ENCODE measurements at places on chromosomes 13 and 19. TPM values are rescaled to one million over a fixed set of nuclear protein-coding genes. Genes with fewer than 3 reads are reported as not detected.

GRCh38 chr13:27034678-27035111 is 136.9 kb downstream of the USP12 start:
- no peak for DNase-seq

- DNase-seq = no peak
These were observed 30.0 kb downstream of the CCNE1 start for GRCh38 chr19:29841559-29842367.

GRCh38 chr13:29706923-29707322 is 111.4 kb upstream of the SLC7A1 start:
- no peak for DNase-seq

GRCh38 chr19:45827459-45828093 is 12.5 kb upstream of the RSPH6A start:
- DNase-seq = no peak

DNA sequence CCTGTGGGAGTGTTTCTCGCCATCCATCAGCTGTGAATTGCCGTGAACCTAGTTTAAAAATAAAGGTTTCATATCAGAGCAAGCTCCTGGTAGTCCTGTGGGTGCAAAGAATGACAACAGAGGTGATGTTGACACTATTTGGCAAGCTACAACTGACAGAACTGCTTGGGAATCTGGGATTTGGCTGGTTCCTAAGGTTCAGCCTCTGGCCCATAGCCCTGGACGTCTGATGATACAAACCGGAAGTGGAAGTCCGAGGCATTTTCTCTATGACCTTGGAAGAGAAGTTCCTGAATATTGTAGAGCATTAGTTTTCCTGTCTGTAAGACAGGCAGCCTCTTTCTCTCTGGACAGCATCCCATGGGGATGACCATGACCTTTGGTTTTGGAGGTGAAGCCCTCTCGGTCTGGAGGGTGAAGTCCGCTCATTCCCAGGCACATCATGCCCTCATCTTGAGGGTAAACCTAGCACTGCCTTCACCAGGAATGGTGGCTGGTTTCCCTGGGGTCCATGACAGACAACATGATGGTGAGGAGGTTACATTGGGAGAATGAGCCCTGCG is 29.1 kb downstream of the GATAD2A start:
- DNase-seq = no peak

DNA sequence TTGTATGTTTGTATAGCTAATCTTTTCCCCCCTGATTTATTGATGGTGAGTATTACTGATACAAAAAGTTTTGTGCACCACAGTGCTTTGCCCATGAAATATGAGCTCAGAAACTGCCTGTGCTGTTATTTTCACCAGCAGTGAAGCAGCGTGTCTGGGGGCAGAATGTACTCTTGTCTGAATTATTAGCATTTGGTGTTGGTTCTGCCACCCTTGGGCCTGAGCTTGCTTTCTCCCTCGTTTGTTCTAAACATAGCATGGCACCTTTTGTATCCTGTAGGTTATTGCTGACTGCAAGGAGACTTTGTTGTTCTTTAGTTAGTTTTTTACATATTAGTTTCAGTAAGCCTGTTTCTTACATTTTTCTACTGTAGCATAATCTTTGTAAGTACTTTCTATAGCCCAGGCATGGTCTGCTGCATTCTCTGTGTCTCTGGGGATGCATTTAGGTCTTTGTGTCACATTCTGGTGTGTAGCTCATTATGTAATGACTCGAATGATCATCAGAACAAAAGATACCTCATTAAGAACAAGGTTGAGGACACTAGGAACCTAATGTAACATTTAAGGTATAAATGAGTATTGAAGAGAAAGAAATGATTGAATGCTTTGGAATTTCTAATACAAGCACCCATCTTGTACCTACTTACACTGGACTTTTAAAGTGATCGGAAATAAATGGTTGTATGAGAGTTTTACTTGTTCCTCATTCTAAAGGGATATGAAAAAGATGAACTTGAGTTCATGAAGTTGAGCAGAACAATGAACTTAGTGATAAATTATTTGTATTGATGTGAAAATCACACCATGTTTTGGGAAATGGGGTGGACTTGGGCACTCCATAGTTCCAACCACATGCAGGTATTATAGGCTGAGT is 50.3 kb upstream of the GPI start:
- DNase-seq = no peak

GRCh38 chr19:45578861-45579260 is 5.7 kb downstream of the OPA3 start:
- DNase-seq = no peak

- DNase-seq = no peak
These were observed 16.2 kb upstream of the TNFRSF19 start for GRCh38 chr13:23554000-23554399.

- no peak for DNase-seq
These were observed 62.5 kb upstream of the PDX1 start for GRCh38 chr13:27857282-27857681.

C3 gene
- 22.2 TPM for polyA plus RNA-seq

DNA sequence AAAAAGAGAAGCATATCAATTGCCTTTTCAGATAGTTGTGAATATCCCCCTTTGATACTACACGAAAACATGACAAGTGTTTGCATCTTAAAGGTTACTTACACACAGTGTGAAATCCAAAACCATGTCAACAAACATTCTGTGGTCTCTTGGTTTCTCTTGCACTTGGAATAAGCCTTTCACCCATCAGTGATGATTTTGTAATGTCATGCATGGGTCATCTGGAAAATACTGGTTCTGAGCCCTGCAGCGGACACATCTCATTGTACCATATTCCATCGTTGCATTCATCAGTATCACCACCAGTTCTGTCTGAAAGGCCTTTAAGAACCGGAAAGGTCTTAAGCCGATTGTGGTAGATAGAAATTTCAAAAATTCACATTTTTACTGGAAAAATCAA is 65.4 kb upstream of the SOX1 start:
- no peak for DNase-seq

SLC25A41 gene
- 0.40 TPM for polyA plus RNA-seq

DNA sequence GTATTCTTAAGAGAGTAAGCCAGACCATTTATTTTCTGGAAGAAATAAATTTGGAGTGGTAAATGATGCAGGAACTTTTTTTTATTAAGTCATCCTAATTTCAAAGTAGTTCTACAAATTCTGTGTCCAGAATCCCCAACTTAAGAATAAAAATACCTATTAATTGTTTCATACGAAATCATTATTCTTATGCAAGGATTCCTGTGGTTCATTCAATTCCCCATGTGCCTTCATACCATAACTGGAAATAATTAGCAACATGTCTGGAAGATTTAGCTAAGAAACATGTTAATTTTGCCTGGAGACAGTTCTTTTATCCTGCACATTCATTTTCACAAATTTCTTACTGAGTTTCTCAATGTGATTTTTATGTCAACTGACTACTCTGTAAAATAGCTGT is 408.6 kb downstream of the PCDH9 start:
- no peak for DNase-seq

- DNase-seq = no peak
These were observed 21.9 kb downstream of the ATP11A start for GRCh38 chr13:112711528-112712265.

- DNase-seq = no peak
These were observed 10.4 kb downstream of the ATP4B start for GRCh38 chr13:113647351-113648215.

DNA sequence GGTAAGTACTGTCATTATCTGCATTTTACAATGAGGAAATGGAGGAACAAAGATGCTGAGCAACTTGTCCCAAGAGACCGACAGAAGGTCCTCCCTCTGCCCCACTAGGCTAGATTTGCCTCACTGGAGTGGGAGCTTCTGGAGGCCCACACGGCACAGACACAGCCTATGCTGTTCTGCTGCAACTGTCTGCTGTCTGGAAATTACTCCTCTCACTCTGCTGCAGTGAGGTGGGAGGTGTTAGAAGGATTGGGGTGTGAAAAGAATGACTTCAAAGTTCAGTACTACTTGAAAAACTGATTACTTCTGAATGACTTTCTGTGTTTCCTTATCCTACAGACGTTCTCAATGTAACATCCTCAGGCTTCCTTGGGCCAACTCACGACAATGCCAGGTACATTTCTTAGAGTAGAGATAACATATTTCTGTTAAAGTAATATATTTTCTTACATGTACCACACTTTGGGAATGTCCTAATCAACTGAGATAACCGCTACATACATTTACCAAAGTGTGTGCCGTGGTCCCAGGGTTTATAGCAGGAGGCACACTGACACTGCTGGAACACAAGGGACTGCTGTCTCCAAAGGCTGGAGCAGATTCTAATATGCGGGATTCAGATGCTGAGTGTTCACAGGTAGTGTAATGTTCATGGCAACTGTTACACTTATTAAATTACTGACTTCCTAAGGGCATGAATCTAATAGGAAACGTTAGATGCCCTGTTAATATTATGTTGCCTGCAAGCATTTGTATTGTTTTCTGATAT is 53.5 kb upstream of the WASF3 start:
- no peak for DNase-seq

GRCh38 chr13:28047757-28048388 is 52.5 kb downstream of the FLT3 start:
- DNase-seq = no peak

CYTH2 gene
- polyA plus RNA-seq = 79.6 TPM

PRKD2 gene
- 38.7 TPM for polyA plus RNA-seq

GRCh38 chr13:70162141-70162540 is 53.9 kb upstream of the KLHL1 start:
- no peak for DNase-seq

DNA sequence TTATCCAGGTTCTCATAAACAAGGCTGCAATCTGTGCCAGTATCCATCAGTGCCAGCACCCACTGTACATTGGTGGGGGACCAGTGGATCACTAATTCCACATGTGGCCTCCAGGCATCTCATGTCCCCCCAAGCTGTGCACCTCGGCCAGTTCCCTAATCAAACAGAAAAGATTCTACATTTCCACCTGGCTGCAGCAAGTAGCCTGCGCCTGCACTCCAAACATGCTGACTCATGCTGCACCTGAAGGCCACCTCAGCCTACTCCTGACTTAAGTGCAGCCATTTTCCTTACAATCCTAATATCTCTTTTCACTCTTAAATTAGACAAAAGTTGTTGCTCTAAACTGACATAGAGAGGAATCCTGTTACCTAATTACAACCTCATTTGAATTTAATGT is 729.4 kb upstream of the MIR17HG start:
- DNase-seq = no peak

DNA sequence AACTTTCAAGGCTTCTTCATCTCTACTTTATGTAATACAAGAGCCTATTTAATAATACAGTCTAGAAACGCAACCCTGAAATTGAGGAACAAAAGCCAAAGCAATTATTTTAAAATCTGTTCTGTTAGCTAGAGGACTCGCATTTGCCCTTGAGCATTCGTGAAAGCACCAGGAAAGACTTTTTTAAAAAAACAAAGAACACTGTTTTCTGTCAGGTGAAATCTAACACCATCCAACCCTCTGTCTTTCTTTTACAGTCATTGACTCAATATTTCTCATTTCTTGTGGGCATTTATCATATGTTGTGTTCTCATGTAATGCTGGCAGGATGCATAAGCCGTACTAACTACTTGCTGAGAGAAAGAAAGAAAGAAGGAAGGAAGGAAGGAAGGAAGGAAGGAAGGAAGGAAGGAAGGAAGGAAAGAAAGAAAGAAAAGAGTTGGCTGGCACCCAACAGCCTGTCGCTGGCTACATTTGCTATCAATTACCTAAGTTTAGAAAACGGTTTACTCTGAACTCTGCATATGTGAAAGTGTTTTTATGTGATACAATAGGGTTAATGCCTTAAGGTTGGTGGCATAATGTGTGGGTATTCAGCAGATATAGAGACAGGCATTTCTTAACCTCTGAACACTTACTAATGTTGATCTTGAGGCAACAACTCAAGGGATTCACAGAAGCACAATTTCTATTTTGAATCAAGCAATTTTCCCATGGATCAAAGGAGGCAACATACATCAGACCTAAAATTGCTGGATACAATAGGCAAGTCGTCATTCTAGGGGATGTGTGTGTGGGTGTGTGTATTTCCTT is 445.4 kb downstream of the DCT start:
- no peak for DNase-seq

- no peak for DNase-seq
These were observed 504.5 kb downstream of the FOXO1 start for GRCh38 chr13:40161931-40162330.

IGLON5 gene
- polyA plus RNA-seq = 2.8 TPM

GRCh38 chr13:100980171-100980570 is 305.6 kb upstream of the TMTC4 start:
- no peak for DNase-seq

GRCh38 chr13:108346376-108346775 is 76.9 kb downstream of the TNFSF13B start:
- no peak for DNase-seq

DNA sequence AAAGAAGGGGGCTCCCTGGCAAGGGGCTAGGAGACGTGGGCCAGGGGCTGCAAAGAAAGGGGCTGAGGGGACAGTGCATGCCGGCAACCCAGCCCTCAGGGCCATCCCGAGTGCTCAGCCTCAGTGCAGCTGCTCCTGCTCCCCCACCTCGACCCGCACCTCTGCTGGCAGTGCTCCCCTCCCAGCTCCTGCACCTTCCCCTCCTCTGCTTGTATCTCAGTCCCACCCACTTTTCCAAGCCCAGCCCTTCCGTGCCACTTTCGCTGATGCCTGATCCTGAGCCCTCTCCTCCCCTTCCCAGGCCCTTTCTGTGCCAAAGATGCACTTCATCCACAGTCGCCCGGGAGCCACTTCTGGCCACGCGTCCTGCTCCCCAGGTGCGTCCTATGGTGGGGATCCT is 69.9 kb upstream of the KCTD15 start:
- DNase-seq = no peak

DNA sequence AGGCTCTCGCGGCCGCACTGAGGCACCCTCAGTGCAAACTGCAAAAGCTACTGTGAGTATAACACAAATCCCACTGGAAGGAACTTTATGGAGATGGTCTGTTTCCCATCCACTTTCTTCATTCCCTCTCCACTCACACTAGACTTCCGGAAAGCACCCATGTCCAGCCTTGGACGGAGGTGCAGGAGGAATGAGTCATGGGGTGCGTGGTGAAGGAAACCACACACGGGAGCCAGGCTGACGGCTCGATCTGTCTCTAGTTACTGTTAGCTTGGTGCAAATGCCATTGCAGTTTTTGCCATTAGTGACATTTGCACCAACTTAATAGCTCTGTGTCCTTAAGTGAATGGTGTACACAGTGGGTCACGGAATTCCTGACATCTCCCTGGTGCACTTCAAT is 14.6 kb downstream of the NLRP8 start:
- DNase-seq = no peak

DNA sequence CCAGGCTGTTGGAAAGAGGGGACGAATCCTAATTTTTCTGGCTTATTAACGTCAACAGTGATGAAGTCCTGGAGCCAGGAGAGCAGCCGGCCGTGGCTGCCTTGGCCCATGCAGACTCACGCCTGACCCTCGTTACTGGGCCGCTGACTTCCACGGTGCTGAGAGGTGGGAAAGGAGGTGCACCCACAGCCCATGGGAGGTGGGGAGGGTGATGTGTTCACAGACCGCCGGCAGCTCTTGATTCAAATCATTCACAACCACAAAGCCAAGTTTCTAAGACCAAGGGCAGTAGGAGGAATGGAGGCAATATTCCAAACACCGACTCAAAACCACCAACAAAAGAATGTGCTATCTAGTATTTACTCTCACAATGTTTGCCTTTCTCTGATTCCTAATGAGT is 24.3 kb downstream of the COL4A2 start:
- no peak for DNase-seq

All from right renal pelvis (tissue), 4 donors.